ENCODE measurements at places on chromosomes 3 and 15.

GRCh38 chr3:195907684-195907933, 742 bp downstream of the TNK2 start:
- DNase-seq: no peak

GRCh38 chr3:132690040-132690439, 29.9 kb downstream of the UBA5 start:
- no peak for DNase-seq

DNA sequence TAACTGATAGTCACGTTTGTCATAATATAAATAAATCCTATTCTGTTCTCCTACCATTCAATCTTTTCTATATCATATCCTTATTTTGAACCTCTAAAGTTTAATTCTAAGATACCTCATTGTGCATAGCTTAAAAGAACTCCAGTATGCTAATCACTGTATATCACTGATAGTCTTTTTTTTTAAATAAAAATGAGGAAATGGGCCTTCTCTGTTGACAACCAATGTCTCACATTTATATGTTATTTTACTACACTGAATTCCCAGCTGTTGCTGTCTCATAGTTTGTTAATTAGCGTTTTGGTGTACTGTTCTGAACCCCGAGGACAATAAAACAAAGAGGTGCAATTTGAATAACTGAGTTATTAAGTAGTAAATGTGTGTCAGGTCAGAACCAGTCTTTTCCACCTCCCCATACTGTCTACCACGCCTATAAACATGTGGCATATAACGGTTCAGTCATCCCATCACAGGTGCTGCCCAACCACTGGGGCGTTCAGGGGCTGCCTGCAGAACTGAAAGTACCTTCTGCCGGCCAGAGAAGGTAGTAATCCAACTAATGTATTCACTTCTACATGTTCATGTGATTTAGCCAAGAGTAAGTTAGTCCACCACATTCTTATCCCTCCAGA, 14.9 kb downstream of the CBLB start:
- no peak for DNase-seq

DNA sequence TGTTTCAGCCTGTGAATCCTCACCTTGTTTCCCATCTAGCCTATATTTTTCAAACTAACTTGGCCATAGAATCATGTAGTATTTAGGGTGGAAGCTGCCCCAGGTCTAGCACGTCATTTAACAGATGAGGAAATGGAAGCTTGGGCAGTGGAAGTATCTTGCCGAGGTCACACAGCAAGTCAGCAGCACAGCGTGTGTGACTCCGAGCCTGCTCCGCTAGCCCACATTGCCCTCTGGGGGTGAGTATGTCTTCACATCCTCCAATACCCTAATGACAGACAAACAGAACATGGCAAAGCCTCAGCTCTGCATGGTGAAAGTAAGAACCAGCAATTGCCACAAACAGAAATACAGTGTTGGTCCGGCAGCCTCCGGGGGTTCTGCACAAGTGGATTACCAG, 2.2 kb upstream of the CCR5 start:
- DNase-seq: peak; percentile 71

- no peak for DNase-seq
Observed at GRCh38 chr3:10514407-10515069, 9.2 kb upstream of the ATP2B2 start.

DNA sequence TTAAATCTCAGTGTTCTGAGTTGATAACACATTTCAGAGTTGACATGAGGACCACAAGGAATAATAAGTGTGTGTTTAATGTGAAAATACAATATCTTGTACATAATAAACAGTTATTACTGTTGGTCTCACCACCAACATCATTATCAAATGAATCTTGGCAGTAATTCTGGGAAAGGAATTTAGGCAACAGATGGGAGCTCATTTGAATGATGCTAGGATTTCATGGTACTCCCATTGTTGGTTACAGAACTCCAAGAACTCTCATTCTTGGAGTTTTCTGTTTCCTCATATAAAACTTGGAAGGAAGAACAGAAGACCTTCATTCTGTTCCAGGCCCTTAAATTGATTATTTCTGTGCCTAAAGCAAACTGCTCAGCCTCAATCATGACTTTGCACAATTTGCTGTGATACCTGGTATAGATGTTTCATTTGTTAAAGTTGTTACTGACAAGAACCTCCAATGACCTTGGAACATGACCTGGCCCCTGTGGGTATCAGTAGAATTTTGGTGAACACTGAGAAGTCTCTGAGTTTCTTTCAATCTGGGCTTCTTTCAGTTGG, 385.8 kb downstream of the LPP start:
- DNase-seq: no peak

DNA sequence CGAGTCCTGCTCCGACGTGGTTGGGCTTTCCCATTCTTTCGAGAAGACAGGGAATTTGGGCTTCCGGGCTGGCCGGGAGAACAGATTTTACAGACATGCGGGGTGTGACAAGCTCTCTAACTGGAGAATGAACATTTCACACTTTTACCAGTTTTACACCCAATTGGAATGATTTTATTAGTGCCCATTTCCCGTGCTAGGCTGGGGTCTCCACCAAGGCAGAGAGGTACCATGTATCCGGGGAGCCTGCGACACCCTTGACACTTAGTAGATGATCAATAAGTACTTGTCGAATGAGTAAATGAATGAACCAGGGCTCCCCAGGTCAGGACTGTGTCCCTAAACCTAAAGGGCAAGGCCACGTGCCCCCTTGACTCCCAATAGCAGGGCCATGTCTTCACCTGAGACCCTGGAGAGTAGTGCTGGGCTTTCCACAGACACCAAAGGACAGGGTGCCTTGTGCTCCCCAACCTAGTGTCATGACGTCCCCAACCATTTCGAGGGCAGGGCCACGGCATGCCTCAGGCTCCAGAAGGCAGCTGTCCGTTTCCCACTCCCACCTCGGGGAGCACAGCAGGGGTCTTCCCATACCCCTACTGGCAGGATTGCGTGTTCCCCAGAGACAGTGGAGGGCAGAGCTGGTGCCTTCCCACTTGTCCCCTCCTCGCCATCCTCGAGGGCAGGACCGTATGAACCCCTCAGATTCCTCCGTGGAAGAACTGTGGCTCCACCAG, 679 bp upstream of the MYD88 start:
- DNase-seq: peak; percentile 29

GRCh38 chr3:195319060-195319459, 48.1 kb upstream of the XXYLT1 start:
- no peak for DNase-seq

GRCh38 chr15:39251413-39252133, 329.3 kb upstream of the THBS1 start:
- no peak for DNase-seq

- DNase-seq: no peak
Observed at GRCh38 chr3:101377209-101377608, 56.8 kb upstream of the IMPG2 start.

DNA sequence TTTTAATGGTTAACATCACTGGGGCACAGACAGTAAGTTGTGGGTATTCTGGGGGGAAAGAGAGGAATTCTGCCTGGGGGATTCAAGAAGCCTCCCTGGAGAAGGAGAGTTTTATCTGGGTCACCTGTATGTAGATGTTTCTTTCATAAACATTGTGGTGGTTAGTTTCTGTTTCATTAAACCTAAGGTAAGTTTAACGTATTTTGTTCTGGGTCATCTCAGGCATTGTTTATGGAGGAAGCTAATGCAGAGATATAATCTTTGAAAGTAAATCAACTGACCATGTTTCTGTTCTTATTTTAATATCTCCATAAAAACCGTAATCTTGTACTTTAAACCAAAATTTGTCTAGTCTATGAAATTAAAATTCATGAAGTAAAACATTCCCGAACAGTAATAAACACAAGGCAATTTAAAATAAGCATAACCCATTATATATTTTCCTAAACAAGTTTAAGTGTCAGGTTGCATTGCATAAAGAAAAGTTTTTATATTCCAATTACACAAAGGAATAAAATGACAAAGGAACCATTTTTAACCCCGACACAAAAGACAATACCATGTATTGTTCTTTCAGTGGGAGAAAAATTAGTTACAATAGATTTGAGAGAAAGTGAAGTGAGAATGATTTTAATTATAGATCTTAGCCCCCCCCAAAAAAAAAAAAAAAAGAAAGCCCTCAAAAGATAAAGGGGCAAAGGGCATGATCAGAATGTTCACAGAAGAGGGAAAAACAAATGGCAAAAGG, 274.6 kb upstream of the TBL1XR1 start:
- DNase-seq: no peak

DNA sequence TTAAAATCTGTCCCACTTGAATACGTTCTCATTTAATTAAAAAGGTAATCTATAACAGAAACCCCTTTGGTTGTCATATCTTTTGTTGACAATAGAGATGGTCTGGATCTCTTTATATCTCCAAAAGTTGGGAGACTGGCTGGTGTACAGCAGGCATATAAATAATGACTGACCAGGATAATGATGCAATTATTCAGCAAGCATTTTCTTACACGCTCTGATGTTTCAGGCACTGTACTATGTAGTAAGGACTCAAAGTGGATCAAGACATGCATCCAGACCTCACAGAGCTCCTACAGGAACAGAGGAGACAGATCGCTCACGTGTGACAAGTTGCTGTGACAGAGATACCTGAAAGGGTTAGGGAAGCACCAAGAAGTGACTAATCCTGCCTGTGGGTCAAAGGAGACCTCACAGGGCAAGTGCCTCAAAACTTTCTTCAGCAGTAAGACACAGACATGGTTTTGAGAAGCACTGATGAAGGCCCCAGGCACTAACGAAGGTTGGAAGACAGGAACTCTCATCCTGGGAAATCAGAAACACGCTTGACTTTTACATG, 25.7 kb downstream of the VPS39 start:
- DNase-seq: no peak
